ENCODE measurements at places on chromosomes 7 and 10.

DNA sequence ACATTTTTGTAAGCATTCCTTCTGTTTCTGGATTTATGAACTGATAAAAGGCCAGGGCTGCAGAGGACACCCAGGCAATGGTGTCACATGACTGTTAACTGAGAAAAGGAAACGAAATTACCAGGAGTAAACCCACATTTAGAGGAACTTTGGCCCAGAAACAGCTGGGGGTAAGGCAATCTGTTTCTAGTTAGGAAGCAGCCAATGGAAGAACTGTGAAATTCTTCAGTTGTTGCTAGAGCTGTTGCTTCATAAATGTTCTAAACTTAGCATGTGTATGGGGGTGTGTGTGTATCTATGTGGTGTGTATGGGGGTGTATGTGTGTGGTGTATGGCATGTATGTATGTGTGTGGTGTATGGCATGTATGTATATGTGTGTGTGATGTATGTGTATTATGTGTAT, 11.8 kb upstream of the PDCD4 start:
- DNase-seq: no peak

- DNase-seq: no peak
These were observed 106.7 kb downstream of the GRK5 start for GRCh38 chr10:119314061-119314460.

- DNase-seq: no peak
These were observed 12.2 kb upstream of the RSBN1L start for GRCh38 chr7:77684030-77684429.

GRCh38 chr7:46032942-46033341, 111.9 kb upstream of the IGFBP3 start:
- DNase-seq: no peak

- DNase-seq: no peak
These were observed 1.9 kb downstream of the HHEX start for GRCh38 chr10:92691591-92692079.

- DNase-seq: no peak
These were observed 42.4 kb downstream of the PDK4 start for GRCh38 chr7:95553939-95554338.
